ENCODE measurements at places on chromosomes 11 and 22.

DNA sequence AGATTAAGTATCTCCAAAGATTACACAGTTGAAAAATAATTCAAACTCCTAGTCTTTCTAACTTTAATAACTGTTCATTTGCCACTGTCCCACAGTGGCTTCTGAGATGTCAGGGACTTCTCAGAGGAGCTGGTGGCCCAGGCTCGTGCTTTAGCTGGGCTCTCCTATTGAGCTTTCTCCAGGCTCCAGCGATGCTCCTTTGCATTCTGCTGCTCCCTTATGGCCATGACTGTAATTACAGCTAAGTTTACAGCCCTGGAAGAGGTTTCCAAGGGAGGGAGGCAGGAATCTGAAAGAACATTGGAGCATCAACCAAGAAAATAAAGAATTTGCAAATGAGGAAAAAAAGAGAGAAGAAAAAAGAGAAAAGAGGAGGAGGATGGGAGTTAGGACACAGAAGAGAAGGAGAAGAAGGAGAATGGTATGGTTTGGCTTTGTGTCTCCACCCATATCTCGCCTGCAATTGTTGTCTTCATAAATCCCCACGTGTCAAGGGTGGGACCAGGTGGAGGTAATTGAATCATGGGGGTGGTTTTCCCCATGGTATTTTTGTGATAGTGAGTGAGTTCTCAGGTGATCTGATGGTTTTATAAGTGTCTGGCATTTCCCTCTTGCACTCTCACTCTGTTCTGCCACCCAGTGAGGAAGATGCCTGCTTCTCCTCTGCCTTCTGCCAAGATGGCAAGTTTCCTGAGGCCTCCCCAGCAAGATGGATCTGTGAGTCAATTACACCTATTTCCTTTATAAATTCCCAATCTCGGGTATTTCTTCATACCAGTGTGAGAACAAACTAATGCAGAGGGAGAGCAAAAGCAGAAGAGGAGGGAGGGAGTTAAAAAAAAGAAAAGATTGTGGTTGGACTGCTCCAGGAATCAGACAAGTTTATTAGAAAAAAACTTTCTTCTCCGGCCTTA, 857.0 kb downstream of the KCNA4 start:
- ATAC-seq = peak; percentile 95

GRCh38 chr11:115326526-115326925, 177.7 kb downstream of the CADM1 start:
- ATAC-seq = no peak

- ATAC-seq = peak; percentile 64
Measured at GRCh38 chr22:46737976-46738646, at the start of gene CERK. TSS of gene CERK (minus strand) at chr22:46738252. CDS start at chr22:46738148, 104 bp downstream.

DNA sequence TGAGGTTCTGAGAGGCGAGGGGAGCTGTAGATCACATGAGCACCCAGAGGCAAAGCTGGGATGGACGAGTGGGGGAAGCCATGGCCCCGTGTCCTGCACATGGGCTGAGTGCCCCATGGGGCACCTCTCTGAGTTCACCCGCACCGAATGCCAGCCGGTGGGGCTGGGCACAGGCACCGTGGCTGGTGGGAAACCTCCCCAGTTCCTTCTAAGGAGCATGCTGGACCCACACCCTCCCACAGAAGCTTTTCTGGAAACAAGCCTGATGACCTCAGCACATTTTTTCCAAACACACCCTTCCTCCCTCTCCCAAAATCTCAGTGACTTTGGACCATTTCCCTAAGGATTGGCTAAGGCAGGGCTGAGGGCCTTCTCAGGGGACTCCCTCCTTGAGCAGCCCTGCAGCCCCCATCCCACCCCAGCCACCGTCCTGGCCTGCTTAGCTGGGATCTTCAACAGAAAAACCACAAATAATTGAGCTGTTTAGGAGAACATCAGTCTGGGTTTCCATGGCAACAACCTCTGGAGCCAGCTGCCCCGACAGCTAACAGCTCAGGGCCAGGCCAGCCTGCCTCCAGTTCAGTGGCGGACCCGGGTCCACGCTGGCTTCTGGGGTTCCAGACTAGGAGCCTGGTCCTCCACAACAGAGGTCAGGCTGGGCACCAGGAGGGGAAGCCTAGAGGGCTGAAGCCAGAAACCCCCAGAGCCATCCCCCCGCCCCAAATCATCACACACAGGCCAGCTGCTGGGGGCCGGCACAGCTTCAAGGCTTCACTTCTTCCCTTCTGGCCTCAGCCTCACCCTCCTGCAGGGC, 18.1 kb upstream of the LINC01488 start:
- peak; percentile 33 for ATAC-seq

- ATAC-seq = no peak
Measured at GRCh38 chr11:117829369-117829725, 4.8 kb upstream of the FXYD2 start.

GRCh38 chr11:107042748-107043147, 24.5 kb upstream of the GUCY1A2 start:
- peak; percentile 90 for ATAC-seq

DNA sequence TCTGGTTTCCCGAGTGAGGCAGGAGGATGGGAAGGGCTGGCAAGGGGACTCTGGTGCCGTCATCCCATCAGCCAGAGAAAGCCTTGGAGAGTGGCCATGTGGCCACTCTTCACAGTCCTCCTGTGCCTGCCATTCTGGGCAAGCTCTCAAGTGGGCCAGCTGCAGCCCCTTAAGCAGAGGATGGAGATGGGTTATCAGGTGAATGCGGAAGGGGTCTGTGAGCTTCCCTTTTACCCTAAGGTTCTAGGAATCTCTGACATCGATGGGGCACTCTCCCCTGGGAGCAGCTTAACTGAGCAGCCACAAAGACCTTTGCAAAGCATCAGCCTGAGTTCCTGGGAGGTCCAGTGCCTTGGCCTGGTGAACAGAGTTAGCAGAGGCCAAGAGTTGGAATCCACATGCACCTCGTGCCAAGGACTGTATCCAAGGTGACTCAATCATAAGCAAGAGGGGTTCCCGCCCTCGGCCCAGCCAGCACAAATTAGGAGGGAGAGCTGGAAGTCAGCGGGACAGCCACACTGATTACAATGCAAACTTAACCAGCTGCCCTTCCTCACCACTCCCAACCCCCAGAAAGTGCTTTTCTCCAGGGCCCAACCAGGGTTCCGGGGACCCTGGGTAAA, 193.6 kb downstream of the BUD13 start:
- ATAC-seq = no peak

GRCh38 chr11:67583247-67584204, at the start of gene GSTP1:
TSS of gene GSTP1 (plus strand) at chr11:67583812. CDS start at chr11:67583844, 32 bp downstream.
- peak; percentile 95 for ATAC-seq

- no peak for ATAC-seq
Measured at GRCh38 chr11:32023370-32024305, 67.2 kb upstream of the RCN1 start.

DNA sequence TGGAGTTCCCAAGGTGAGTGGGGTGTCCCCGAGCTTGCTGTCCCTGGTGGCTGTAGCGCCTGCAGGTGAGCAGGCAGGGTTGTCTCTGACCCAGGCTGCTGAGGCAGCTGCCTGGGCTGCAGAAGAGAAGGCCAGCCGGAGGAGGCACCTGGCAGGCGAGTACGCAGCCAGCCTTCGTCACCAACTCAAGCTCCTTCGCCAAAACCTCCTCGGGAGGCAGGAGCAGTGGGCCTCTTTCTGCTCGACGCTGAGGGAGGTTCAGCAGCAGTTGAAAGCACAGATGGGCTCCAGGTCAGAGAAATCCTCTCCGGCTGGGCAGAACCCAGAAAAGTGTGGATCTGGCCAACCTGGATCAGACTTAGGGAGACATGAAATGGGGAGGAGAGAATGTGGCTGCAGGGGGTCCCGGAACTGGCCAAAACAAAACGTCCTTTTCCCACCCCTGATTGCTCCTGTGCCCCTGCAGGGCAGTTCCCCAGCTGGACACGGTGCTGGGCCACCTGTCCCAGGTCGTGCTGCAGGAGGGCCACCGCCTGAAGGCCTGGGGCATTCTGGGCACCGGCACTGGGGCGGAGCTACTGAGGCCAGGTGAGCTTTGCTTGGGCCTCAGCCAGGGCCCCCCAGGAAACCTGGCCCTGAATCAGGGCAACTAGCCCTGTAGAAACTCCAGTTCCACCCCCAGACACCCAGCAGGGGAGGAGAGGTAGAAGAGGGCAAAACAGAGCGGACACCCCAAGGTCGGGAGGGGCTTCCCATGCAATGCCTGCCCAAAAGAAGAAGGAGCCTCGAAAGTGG, 56.7 kb downstream of the BTG4 start:
- ATAC-seq = no peak

- ATAC-seq = no peak
Measured at GRCh38 chr11:114148013-114148382, 88.5 kb downstream of the ZBTB16 start.

DNA sequence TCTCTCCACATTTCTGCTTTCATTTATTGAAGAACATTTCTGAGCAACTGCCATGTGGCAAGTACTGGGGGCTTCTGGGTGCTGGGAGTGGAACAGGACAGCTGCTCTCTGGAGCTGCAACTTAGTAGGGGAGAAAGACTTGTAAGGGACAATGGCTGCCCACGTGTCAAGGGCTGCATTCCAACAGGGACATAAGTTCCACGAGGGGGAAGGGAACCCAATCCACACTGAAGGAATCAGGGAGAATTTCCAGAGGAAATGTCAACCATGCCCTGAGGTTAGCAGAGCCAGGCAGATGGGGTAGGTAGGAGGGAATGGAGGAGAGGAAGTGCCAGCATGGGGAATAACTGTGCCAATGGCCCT, 1.7 kb downstream of the MAPK8IP2 start:
- ATAC-seq = no peak

GRCh38 chr11:79371152-79371551, 69.7 kb downstream of the TENM4 start:
- ATAC-seq = no peak

GRCh38 chr22:43479962-43480361, 68.1 kb downstream of the MPPED1 start:
- ATAC-seq = no peak

GRCh38 chr11:74033046-74033445, 24.2 kb upstream of the UCP3 start:
- ATAC-seq = no peak

DNA sequence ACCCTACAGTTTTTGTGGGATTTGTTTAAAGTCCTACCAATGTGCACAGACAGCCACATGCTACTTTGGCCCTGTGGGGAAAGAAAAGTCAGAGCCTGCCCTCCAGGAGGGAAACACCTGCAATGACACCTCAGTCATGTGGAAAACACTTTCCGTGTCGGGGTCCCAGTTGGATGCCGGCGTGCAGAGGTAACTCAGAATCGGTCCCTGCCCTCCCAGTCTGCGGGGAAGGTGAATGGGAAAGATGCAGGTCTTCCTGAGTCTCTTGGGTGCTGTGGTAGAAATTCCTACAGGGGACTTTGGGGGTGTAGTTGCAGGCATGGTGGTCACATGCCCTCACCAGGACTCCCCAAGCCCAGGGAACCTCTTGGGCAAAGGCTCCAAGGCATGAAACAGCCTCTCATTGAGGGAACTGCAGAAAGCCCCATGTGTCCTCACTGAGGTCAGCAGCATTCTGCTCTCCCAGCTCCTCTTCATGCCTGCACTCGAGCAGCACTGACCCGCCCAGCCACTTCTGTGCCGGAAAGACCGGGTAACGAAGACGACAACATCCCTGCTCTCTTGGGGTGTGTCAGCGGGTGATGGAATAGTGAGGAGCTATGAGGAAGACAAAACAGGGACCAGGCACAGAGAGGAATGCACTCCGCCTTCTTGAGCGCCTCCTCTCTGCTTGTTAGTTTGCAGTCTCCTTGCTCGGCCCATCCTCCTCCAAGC, 4.7 kb downstream of the RIBC2 start:
- ATAC-seq = no peak

GRCh38 chr11:21225860-21226259, 556.5 kb downstream of the NELL1 start:
- no peak for ATAC-seq

- no peak for ATAC-seq
Measured at GRCh38 chr11:69485337-69486041, 4.0 kb downstream of the LINC01488 start.

- no peak for ATAC-seq
Measured at GRCh38 chr22:36113121-36113520, 47.4 kb downstream of the APOL3 start.

DNA sequence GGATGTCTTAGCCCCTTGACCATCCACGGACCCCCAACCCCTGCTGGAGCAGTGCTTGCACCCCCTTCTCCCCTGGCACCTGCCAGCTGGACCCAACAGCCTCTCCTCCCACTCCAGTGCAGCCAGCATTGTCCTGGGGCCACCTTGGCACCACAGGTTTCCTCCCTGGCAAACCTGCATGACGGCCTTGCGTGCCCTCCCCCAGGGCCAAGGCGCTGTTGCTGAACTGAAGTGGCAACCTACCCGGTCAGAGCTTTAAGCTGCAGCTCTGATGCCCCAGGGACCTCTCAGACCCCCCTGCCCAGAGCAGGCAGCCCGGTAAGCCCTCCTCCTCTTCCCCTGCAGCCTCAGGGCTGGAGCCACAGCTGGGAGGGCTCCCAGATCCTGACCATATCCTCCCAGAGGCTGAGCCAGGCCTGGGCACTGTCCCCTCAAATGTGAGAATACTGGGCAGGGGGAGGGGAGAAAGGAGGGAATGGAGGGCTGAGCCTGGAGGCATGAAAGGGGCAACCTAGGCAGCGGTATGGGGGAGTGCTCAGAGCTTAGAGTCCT, 1.8 kb upstream of the LRRC75B start:
- no peak for ATAC-seq

GRCh38 chr22:42001706-42002105, 3.1 kb downstream of the WBP2NL start:
- no peak for ATAC-seq

GRCh38 chr11:19679952-19680828, 32.4 kb upstream of the NAV2 start:
- ATAC-seq = peak; percentile 91

Measured in motor neuron (in vitro differentiated cells).